ENCODE measurements at places on chromosomes 1 and 21. TPM values are rescaled to one million over a fixed set of nuclear protein-coding genes. Genes with fewer than 3 reads are reported as not detected.

ETNK2 gene
- total RNA-seq: 8.7 TPM

PFDN2 gene
- total RNA-seq: 71.8 TPM

GNG4 gene
- total RNA-seq: 0.78 TPM

FAM167B gene
- not detected for total RNA-seq

SPRR3 gene
- not detected for total RNA-seq

EXTL1 gene
- 0.52 TPM for total RNA-seq

LIN28A gene
- total RNA-seq: not detected

KRTAP19-1 gene
- total RNA-seq: not detected

LRRC38 gene
- total RNA-seq: 0.39 TPM

FAM72C gene
- 0.72 TPM for total RNA-seq

FCRL1 gene
- not detected for total RNA-seq

KRTAP19-3 gene
- not detected for total RNA-seq

DNTTIP2 gene
- total RNA-seq: 19.9 TPM

ALG14 gene
- 1.2 TPM for total RNA-seq

SPRR2B gene
- not detected for total RNA-seq

CGN gene
- total RNA-seq: 0.52 TPM

C1orf226 gene
- 1.7 TPM for total RNA-seq

CD84 gene
- not detected for total RNA-seq

FNDC5 gene
- total RNA-seq: 0.24 TPM

DIO1 gene
- total RNA-seq: not detected

SLC22A15 gene
- 0.32 TPM for total RNA-seq

SLAMF9 gene
- not detected for total RNA-seq

FCRL2 gene
- total RNA-seq: not detected

FCRL6 gene
- total RNA-seq: not detected

RNF186 gene
- not detected for total RNA-seq

L1TD1 gene
- total RNA-seq: 0.78 TPM

S100A7 gene
- not detected for total RNA-seq

CFAP410 gene
- total RNA-seq: 13.5 TPM

S100A5 gene
- total RNA-seq: not detected

HUNK gene
- total RNA-seq: not detected

ARHGEF2 gene
- 118 TPM for total RNA-seq

RPS27 gene
- total RNA-seq: 3,794 TPM

PDPN gene
- 15.3 TPM for total RNA-seq

MKNK1 gene
- total RNA-seq: 8.0 TPM

CNIH4 gene
- total RNA-seq: 65.8 TPM

XCL2 gene
- not detected for total RNA-seq

HSF2BP gene
- 1.0 TPM for total RNA-seq

CRNN gene
- total RNA-seq: not detected

APCS gene
- total RNA-seq: not detected

GRIK3 gene
- not detected for total RNA-seq

CD5L gene
- not detected for total RNA-seq

LCE2C gene
- not detected for total RNA-seq

PADI1 gene
- not detected for total RNA-seq

BSND gene
- total RNA-seq: not detected

ZNF683 gene
- total RNA-seq: not detected

SLC9C2 gene
- total RNA-seq: not detected

ANKRD35 gene
- total RNA-seq: 8.8 TPM
